ENCODE measurements at places on chromosomes 11 and 22.

GRCh38 chr11:46522682-46523281 is 71.0 kb downstream of the AMBRA1 start:
- no peak for DNase-seq

DNA sequence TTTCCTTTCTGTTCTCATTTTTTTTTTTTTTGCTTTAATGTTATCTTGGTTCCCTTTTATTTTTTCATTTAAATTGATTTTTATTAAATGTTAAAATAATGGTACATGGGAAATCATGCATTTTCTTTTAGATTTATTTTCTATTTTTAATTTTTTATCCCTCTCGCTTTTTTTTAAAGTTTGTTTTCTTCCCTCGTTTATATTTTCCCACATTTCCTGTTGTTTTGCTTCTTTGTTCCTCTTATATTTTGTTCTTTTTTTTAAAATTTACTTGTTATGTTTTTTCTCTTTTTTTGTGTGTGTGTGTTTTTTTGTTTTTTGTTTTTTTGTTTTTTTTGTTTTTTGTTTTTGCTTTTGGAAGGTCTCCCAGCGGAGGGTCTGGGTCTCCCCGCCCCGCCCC is 34.9 kb upstream of the EIF3D start:
- no peak for DNase-seq

- no peak for DNase-seq
These were observed 15.2 kb upstream of the FANCF start for GRCh38 chr11:22640862-22641261.

GRCh38 chr22:30605449-30606110 is 1.4 kb upstream of the TCN2 start:
- DNase-seq = no peak

All from HS-5 (cell line).